ENCODE measurements at places on chromosomes 11 and 22.

DNA sequence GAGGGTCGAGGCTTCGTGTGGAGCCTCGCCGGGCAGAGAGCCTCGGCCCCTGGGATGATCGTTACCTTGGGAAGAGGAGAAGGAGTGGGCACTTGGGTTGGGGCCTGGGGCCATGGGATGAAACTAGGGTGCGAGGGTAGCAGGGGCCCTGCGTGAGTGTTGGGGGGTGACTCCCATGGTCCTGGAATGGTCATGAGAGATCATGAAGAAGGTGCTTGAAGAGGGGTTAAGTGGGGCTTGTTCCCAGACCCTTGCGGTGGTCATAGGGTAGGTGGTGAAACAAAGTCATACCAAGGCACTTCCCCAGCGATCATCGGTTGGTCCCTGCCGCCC, 284 bp downstream of the CCS start:
- H3K36me3 ChIP-seq = no peaks in the 10 kb centered on the region
- no peaks in the 10 kb centered on the region for H3K27me3 ChIP-seq
- peak overlapping the region; percentile 90 for H3K27ac ChIP-seq
- no peak for DNase-seq
- peaks cover 44% of the 10 kb centered on the region for H3K4me1 ChIP-seq

GRCh38 chr11:126322996-126323395, 19.1 kb downstream of the DCPS start:
- peaks cover 13% of the 10 kb centered on the region for H3K4me1 ChIP-seq
- H3K4me3 ChIP-seq = no peak overlapping the region
- no peak overlapping the region for H3K27ac ChIP-seq

DNA sequence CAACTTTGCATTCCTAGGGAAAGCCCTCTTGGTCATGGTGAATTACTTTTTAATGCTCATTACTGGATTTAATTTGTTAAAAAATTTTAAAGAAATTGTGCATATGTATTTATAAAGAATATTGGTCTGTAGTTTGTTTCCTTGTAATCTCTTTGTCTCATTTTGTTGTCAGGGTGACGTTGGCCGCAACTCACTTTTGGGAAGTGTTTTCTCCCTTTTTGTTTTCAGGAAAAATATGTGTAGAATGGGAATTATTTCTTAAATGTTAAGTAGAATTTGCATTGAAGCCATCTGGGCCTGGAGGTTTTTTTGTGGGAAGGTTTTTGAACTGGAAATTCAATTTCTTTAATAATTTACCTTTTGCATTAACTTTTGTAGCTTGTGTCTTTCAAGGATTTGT, 149.1 kb downstream of the UVRAG start:
- H3K27ac ChIP-seq = no peak overlapping the region
- H3K36me3 ChIP-seq = no peaks in the 10 kb centered on the region
- peaks cover 26% of the 10 kb centered on the region for H3K4me1 ChIP-seq
- no peak overlapping the region for H3K4me3 ChIP-seq
- H3K27me3 ChIP-seq = no peaks in the 10 kb centered on the region

DNA sequence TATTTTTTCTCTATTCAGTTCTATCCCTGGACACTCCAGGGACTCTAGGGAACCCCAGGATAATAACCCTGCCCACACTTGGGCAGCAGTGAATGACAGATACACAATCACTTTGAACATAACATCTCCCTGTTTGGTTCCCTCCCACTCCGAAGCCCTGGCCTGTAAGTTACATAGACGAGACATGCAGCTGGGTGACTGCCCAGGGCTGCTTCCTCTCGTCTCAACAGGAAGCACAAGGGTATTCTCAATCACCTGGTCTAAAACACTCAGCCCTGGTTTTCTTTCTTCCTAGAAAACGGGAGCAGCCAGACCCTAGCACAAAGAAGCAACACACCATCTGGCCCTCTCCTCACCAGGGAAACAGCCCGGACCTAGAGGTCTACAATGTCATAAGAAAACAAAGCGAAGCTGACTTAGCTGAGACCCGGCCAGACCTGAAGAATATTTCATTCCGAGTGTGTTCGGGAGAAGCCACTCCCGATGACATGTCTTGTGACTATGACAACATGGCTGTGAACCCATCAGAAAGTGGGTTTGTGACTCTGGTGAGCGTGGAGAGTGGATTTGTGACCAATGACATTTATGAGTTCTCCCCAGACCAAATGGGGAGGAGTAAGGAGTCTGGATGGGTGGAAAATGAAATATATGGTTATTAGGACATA, 19.4 kb downstream of the LAYN start:
- no peak overlapping the region for H3K27ac ChIP-seq
- no peaks in the 10 kb centered on the region for H3K36me3 ChIP-seq
- peaks cover 1% of the 10 kb centered on the region for H3K4me1 ChIP-seq
- H3K4me3 ChIP-seq = no peak overlapping the region

DNA sequence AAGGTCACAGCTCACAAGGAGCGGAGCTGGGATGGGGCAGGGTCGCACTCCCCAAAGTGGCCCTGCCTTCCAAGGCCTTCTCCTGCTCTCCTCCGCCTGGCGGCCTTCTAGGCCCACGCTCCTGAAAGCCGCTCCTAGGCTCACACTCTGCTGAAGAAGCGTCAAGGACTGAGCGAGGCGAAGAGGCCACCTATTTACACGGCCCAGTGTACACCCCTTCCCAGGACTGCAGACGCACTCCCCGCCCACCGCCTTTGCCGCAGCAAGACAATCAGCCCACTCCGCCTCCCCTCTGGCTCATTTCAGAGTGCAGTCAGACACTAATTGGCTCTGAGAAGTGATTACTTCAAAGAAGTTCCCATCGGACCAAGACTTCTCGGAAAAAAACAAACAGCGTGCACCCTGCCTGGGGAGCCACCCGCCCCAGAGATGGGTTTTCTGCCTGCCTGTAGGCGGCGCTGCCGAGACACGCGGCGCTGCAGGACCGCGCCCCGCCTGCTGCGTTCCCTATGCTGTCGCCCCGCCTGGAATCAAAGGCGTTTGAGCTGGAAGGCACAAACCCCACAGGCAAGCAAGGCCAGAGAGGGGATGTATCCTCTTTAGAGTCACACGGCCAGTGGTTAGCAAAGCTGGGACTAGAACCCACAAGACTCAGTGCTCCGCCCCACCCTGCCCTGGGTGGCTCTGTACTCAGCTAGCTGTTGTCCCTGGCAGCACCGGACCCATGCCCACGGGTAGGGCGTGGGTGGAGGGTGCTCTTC, 414.8 kb downstream of the BUD13 start:
- no peak overlapping the region for H3K27ac ChIP-seq
- H3K4me1 ChIP-seq = no peaks in the 10 kb centered on the region
- H3K27me3 ChIP-seq = peaks cover 33% of the 10 kb centered on the region
- DNase-seq = no peak

DNA sequence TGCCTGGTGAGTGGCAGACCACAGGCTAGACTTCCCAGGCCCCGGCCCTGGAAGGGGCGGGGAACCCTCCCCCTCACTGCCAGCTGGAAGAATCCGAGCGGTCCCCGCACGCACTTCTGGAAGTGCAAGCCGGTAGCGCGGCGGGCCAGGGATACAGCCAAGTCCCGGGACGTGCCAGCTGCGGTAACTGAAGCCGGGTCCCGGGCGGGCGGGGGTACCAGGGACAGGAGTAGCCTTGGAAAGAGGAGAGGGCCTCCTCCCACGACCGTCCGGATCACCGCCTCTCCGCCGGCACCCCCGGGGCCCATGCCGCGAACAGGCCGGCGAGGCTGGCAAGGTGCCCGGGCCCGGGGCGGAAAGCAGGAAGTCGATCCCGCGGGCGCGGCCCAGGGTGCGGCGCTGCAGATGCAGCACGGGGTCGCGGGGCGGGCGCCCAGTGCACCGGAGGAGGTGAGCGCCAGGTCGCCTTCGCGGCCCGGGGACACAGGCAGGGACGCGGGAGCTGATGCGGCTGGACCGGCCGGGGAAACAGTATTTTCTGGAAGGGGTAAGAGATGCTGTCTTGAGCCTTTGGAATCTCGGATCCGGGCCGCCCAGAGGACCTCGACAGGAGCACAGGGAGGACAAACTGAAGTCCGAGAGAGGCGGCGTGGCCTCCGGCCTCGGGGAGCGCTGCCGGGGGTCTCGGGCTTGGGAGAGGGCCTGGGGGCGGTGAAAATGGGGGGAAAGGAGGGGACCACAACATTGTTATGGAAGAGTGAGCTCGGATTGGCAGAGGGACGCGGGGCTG, 783 bp upstream of the SLC35C1 start:
- no peaks in the 10 kb centered on the region for H3K36me3 ChIP-seq
- no peaks in the 10 kb centered on the region for H3K27me3 ChIP-seq
- H3K27ac ChIP-seq = peak overlapping the region; percentile 98
- H3K4me3 ChIP-seq = peak overlapping the region; percentile 90
- no peak for DNase-seq

DNA sequence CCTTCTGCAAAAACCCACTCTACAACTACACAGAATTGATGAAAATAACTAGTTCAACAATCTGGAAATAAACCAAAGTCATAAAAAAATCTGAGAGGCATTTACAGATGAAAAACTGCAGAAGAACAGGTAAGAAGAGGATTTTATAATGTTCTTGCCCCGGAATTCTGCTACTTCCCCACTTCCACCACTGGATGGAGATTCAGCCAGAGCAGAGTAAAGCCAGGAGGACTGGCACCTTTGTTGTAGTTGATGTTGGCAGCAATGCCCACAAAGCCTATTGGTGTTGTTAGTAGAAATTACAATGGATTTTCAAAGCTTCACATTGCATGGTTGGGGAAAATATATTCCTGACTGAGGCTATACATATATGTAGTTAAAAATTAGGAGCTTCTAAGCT, 640.2 kb downstream of the LRRC4C start:
- H3K27ac ChIP-seq = no peak overlapping the region
- no peaks in the 10 kb centered on the region for H3K4me1 ChIP-seq
- DNase-seq = no peak
- H3K27me3 ChIP-seq = no peaks in the 10 kb centered on the region
- H3K4me3 ChIP-seq = no peak overlapping the region
- H3K36me3 ChIP-seq = no peaks in the 10 kb centered on the region

DNA sequence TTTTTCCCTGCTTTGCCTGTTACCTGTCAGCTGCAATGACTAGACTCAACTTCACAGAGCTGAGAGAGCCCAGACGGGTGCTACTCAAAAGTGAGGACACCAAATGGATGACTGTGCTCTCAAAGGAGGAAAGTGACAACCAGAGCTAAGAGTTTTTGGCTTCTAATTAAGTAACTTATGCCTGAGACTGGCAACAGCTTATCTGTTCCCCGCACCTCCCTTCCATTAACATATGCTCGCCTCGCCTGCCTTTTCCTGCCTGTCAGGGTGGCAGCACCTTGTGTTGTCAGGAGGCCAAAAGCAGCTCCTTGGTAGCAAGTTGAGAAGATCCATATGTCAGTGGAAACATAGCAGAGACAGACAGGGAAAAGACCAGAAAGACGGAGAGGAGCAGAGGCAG, 573.9 kb upstream of the KIRREL3 start:
- no peak overlapping the region for H3K27ac ChIP-seq
- H3K4me3 ChIP-seq = no peak overlapping the region
- no peaks in the 10 kb centered on the region for H3K36me3 ChIP-seq
- DNase-seq = no peak
- H3K4me1 ChIP-seq = no peaks in the 10 kb centered on the region

GRCh38 chr22:45671783-45672563, at the start of gene ATXN10:
Gene ATXN10, plus strand, starts transcription at chr22:45671834. Its CDS starts 230 bp downstream, at chr22:45672064.
- H3K4me1 ChIP-seq = peaks cover 40% of the 10 kb centered on the region
- H3K27me3 ChIP-seq = no peaks in the 10 kb centered on the region
- peak within 1 kb of the TSS; percentile 86 for H3K4me3 ChIP-seq
- no peak for DNase-seq
- H3K27ac ChIP-seq = peak within 1 kb of the TSS; percentile 84

DNA sequence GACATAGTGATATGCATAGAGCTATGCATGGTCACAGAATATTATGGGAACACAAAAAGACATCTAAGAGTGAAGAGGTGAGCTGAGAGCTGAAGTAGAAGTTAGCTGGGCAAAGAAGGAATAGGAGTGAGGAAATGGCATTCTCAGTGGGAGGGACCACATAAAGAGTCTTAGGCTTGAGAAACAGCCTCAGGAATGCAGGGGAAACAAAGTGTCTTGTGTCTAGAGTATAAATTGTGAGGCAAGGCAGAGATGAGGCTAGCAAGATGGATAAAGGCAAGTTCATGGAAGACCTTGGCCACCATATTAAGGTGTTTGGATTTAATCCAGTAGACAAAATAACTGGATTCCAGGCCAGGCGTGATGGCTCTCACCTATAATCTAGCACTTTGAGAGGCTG, 40.6 kb upstream of the CRTAM start:
- no peaks in the 10 kb centered on the region for H3K27me3 ChIP-seq
- H3K4me1 ChIP-seq = peaks cover 5% of the 10 kb centered on the region
- DNase-seq = no peak
- H3K4me3 ChIP-seq = no peak overlapping the region

DNA sequence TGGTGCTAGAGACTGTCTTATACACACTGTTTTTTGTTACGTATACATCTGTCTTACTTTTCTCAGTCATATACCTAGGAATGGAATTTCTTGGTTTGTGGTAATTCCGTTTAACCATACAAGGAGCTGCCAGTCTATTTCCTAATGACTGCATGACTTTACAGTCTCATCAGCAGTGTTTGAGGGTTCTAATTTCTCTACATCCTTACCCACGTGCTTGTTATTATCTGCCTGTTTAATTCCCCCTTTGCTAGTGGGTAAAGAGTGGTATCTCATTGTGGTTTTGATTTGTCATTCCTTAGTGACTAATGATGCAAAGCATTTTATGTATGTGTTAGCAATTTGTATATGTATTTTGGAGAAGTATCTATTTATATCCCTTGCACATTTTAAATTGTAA, 1008.0 kb downstream of the FAM181B start:
- no peaks in the 10 kb centered on the region for H3K27me3 ChIP-seq
- no peak overlapping the region for H3K27ac ChIP-seq
- H3K4me1 ChIP-seq = no peaks in the 10 kb centered on the region
- no peak overlapping the region for H3K4me3 ChIP-seq
- DNase-seq = no peak
- H3K36me3 ChIP-seq = no peaks in the 10 kb centered on the region

GRCh38 chr11:117583063-117583801, 213.8 kb downstream of the DSCAML1 start:
- H3K27ac ChIP-seq = no peak overlapping the region
- no peaks in the 10 kb centered on the region for H3K27me3 ChIP-seq
- H3K36me3 ChIP-seq = no peaks in the 10 kb centered on the region
- no peak overlapping the region for H3K4me3 ChIP-seq

- H3K27me3 ChIP-seq = no peaks in the 10 kb centered on the region
- peak overlapping the region; percentile 75 for H3K27ac ChIP-seq
- DNase-seq = no peak
- no peaks in the 10 kb centered on the region for H3K4me1 ChIP-seq
Observed at GRCh38 chr22:19620742-19621371, 93.4 kb upstream of the SEPTIN5 start.

GRCh38 chr11:128776069-128776423, 82.2 kb downstream of the FLI1 start:
- H3K36me3 ChIP-seq = no peaks in the 10 kb centered on the region
- H3K27me3 ChIP-seq = no peaks in the 10 kb centered on the region
- no peak overlapping the region for H3K4me3 ChIP-seq
- H3K4me1 ChIP-seq = no peaks in the 10 kb centered on the region
